ENCODE measurements at places on chromosomes 6 and 20.

- no peak for DNase-seq
These were observed 469.7 kb upstream of the JAG1 start for GRCh38 chr20:11143481-11143880.

- no peak for DNase-seq
These were observed 116.6 kb upstream of the SLC35B3 start for GRCh38 chr6:8551993-8552392.

- no peak for DNase-seq
These were observed 347.0 kb downstream of the BTBD3 start for GRCh38 chr20:12264711-12265110.

- no peak for DNase-seq
These were observed 106.3 kb downstream of the SCAF8 start for GRCh38 chr6:154839546-154839945.

DNA sequence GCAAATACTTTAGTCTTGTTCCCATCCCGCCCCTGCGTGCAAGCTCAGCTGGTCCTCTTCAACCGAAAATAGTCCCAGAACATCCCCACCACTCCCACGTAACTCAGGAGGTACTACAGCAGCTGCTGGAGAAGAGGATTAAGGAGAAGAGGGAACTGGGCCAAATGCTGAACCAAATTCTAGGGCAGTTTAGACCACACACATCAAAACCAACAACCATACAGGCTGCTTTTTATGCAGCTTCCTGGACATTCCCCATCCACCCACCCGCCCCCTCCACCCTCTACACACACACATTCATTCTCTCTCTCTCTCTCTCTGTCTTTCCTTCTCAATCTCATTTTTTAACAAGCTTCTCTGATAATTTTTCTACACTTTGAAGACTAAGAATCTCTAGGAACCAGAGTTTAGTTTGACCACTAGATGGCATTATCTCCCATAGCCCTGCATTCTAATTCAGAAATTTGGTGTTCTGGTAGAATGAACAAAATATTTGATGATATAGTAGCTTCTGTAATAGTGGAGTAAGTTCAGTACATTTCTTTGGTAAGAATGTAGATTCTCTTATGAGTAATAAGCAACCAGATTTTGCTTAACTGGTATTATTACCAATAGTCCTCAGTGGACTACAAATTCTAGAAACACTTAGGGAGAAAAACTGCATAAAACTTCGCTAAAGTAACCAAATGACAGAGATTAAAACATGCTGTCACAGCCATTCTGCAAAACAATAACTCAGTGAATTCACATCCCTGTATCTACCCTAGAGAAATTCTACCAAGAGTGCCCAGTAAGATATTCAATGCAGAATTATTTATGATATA is 52.1 kb upstream of the BEND6 start:
- DNase-seq: no peak

DNA sequence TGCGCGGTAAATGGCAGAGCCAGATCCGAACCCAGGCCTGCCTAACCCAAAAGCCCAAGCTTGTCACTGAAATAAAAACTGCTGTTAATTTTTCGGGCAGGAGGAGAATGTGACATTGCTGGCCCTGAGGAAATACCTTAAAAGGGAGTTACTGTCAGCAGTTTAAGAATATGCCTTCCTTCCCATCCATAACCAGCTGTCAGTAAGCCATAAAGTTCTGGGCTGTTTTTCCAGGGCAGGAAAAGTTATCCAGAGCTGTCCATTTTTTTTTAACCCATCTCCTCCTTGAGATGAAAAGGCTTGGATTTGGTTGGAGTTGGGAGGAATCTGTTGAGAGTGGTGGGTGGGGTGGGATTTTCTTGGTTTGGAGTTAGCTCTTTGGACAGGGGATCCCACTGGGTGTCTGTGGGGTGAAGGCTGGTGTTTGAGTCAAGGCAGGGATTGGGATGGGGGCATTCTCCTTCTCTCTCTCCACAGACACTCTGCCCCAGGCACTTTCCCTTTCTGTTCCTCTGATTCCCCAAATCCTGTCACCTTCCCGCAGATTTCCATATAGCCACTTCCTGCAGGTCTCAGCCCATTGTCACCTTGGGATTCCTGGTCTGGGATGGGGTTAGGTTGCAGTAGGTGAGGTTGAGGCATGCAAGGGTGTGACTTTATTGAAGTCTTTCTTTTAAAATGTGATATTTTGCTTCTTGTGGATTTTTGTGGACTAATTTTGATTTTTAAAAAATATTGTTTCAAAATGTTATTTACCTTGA is 4.3 kb upstream of the KCNG1 start:
- no peak for DNase-seq

- no peak for DNase-seq
These were observed 92.4 kb upstream of the EYS start for GRCh38 chr6:65799389-65799788.

DNA sequence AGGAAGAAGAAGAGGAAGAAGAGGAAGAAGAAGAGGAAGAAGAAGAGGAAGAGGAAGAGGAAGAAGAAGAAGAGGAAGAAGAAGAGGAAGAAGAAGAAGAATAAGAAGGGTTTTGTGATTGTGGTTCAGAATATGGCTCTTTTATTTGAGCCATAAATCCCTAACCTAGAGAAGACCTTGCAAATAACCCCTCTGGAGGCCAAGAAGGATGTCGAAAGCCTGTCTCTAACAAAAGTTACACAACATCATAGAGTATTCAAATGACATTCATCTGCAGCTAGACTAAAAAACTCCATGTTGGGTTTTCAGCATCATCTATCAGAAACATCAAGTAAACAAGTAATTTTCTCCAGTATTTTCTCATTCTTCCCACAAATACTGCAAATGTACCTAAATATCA is 100.9 kb downstream of the RNASET2 start:
- no peak for DNase-seq

Data from T-helper 9 cell (primary cell).